ENCODE measurements at places on chromosomes 12 and 14. TPM values are rescaled to one million over a fixed set of nuclear protein-coding genes. Genes with fewer than 3 reads are reported as not detected.

Gene KRT6A
- not detected for total RNA-seq

DNA sequence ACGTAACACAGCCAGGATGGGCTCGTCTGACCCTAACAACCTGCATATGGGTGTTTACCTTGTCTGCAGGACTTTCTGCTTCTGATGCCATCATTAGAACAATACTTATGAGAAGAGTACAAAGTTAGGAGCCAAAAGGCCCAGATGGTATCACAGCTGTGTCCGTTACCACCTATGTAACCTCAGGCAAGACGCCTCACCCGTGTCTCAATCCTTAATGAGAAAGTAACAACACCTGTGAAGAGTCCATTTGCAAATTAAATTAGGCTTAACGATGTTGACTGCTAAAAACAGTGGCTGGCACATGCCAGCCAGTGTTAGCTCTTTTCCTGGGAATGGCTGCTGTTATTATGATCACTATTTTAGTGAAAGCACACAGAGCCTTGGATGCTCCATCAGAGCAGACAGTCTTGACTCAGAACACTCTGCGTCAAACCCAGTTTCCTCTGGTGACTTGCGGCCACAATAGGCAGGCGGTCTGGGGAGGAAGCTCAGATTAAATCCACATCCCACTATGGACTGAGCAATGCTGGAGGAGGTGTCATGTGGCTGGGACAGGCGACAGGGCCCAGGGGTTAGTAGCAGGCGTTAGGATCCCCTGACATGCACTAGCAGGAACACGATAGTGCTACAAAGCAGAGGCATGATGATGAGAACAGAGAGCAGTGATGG, 125.3 kb downstream of the SLC15A4 start:
- peak; percentile 53 for DNase-seq

- DNase-seq, result no peak
Measured at GRCh38 chr12:76548222-76548837, 11.2 kb downstream of the OSBPL8 start.

Gene SDR9C7
- not detected for total RNA-seq

DNA sequence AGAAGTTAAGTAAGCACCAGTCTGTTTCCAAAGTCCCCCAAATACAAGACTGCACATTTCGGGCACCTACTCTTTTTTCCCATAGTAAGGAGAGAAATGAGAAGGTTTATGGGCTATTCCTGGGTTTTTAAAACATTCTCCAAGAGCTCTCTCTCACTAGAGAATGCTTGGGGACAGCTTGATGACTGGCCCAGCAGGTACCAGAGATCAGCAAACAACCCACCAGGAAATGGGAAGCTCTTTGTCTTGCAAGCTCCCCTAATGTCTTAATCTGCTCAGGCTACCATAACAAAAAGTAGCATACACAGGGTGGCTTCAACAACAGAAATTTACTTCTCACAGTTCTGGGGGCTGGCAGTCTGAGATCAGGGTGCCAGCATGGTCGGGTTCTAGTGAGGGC, 41.8 kb upstream of the CRY1 start:
- DNase-seq, result no peak

Gene ART4
- 1.6 TPM for total RNA-seq

GRCh38 chr14:35339761-35340406, 47.7 kb downstream of the PSMA6 start:
- DNase-seq, result peak; percentile 85

DNA sequence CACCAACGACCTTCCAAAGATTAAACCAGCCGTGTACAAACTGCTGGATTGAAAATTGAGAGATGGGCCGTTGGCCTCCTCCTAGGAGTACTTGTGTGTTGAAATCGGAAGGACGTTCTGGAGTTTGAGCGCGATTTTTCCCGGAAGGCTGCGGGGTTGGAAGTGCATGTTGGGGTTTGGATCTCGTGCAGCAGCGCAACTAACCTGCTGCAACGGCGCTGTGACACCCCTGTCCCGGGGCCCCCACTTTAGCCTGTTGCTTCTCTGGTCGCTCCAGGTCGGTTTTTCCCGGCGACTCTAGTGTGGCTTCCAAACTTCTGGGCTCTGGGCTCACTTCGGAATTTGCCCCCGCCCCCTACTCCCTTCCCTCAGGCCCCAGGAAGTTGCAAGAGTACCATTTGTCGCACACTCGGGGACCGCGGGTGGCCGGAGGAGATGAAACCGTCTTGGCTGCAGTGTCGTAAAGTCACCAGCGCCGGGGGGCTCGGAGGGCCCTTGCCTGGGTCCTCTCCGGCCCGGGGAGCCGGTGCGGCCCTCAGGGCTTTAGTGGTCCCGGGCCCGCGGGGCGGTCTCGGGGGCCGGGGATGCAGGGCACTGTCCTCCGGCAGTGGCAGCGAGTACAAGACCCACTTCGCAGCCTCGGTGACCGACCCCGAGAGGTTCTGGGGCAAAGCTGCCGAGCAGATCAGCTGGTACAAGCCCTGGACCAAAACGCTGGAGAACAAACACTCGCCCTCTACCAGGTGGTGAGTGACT, at the start of gene ACSS3:
TSS of gene ACSS3 (plus strand) at position 394 of the 756 bp plus-strand sequence. CDS start at position 436, 42 bp downstream.
- no peak for DNase-seq

DNA sequence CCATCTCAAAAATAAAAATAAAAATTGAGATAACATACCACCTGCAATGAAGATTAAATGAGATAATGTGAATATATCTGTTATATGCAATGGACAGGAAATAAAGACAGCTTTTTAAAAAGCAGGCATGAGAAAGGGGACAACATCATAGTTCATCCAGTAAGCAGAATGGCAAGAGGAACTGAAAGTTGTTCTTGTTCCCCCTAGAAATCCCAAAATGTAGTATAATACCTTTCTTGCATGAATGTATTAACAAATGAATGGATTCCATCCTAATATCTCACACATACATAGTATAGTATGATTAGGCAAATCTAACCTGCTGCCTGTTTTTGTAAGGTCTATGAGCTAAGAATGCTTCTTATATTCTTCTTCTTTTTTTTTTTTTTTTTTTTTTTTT, 31.4 kb downstream of the FGD6 start:
- DNase-seq, result no peak

DNA sequence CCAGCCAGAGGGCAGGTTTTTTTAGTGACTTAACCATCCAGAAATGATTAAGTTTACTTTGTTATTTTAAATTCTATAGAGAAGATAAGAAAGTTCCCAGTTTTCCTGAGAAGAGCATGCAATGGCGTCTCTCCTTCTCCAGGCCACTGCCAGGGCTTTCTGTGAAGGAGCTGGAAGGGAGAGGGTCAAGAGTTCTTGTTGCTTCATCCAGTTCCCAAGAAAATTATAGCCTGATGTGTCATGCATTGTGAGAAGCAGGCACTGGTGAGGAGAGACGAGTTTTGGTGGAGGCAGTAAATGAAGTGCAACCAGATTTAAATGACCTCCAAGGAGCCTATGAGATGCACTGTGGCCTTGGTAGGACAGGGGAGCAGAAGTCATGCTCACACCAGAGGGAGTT, 14.2 kb downstream of the ELK3 start:
- no peak for DNase-seq

DNA sequence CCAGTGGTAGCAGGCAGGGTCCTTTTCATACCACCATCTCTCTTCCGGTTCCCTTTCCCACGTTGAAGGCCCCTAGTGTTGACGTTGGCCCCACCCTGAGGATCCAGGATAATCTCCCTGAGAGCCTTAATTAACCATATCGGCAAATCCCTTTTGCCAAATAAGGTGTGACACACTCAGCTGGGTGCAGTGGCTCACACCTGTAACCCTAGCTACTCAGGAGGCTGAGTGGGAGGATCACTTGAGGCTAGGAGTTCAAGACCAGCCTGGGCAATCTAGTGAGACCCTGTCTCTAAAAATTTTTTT, 2.8 kb upstream of the TMEM119 start:
- no peak for DNase-seq

DNA sequence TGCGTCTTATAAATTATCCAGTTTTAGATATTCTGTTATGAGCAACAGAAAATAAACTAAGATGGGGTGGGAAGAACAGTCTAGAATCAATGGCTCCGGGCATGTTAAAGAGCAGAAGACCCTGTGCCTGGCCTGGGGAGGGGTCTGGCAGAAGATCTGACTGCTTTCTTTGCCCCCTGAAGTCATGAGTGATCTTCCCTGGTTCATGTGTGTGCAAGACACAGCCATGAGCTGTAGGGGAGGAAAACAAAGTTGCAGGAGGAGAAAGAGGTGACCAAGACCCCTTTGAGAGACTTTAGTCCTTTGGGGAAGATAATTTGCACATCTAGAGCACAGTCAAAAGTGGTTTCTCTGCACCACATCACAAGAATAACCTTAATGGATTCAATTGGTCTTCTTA, 4.8 kb downstream of the LACRT start:
- no peak for DNase-seq

Gene CHMP4A
- total RNA-seq, result 58.7 TPM

Gene GLIPR1
- total RNA-seq, result 52.2 TPM

DNA sequence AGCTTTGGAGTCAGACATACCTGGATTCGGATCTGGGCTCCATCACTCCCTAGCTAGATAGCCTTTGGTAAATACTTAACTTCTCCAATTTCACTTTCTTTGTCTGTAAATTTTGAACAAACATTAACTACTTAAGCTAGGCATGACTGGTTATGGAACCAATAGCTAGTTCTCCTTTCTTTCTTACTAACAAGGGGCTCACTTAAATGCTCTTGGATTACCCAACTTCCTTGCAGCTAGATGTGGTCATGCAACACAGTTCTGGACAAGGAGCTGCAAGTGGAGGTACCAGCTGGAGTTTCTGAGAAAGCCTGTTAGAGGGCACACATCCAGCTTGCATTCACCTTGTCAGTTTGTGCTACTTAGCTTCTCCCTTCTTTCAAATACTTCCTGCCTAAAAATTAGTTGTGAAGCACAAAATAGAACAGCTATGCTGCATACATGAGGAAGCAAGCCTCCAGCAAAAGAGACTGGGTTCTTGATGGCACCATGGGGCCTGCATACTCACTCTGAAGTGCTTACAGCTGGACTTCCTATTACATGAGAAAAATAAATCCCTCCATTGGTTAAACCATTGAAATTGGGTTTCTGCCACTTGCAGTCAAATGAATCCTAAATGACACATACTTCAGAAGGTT, 210.1 kb upstream of the EEA1 start:
- no peak for DNase-seq

DNA sequence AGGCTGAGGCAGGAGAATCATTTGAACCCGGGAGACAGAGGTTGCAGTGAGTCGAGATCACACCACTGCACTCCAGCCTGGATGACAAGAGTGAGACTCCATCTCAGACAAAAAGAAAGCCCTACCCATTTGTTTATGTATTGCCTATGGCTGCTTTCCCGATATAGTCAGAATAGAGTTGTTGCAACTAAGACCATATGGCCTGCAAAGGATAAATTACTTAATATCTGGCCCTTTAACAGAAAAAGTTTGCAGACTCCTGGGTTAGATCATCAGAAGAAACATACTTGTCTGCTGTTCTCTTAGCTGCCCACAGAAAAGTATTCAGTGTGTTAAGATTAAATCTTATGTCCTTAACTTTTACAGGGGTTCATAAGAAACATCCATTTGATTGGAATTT, 122.4 kb upstream of the VASH1 start:
- DNase-seq, result no peak

GRCh38 chr12:121128908-121129810, 3.5 kb upstream of the P2RX7 start:
- no peak for DNase-seq

Gene FAM222A
- 2.7 TPM for total RNA-seq

- DNase-seq, result no peak
Measured at GRCh38 chr14:102939329-102939728, 16.9 kb downstream of the AMN start.

Gene OAS1
- total RNA-seq, result 53.4 TPM

- no peak for DNase-seq
Measured at GRCh38 chr12:92745856-92746550, 43.2 kb downstream of the PLEKHG7 start.

DNA sequence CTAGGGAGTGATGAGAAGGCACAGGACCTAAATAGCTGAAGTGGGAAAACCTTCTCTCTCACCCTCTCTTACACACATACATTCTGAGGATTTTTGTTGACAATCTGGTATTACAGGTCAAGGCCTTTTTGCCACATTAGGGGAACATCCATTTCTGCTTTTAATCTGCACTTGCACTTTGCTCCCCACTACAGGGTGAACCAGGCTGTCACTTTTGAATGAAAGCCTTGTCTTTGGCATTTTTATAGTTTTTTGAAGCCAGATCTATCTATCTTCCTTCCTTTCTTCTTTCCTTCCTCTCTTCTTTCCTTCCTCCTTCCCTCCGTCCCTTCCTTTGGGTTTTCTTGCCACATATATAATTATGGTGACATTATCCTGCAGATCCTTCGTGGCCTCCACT, 165.9 kb upstream of the OTX2 start:
- no peak for DNase-seq

DNA sequence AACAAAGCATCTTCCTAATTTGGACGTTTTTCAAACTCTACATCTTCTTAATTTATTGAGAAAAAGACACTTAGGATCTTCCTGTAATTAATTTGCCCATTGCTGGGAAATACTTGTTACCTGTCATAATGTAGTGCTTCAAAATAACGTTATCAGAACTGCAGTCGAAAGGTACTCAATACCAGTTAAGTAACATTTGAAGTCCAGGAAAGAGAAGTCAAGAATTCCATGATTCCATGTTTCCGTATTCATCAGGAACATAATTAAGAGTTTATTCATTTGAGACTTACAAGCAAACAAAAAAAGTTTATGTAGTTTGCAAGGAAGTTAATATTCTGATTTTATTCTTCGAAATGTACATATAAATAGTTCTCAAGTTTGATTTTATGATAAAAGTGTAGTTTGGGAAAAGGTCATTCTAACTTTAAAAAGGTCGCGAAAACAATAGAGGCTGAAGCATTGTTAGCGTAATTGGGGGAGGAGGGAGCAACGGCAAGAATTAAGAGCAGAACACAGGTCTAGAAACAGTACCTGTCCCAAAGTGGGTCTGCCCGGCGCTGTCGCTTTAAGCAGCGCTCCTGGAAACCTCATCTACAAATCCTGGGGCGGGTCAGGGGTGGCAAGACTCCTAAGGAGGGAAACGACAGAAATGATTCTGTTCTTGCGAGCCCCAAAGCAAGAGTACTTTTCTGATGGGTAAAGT, 1.2 kb upstream of the KCNMB4 start:
- DNase-seq, result no peak

Gene CCDC198
- total RNA-seq, result not detected

DNA sequence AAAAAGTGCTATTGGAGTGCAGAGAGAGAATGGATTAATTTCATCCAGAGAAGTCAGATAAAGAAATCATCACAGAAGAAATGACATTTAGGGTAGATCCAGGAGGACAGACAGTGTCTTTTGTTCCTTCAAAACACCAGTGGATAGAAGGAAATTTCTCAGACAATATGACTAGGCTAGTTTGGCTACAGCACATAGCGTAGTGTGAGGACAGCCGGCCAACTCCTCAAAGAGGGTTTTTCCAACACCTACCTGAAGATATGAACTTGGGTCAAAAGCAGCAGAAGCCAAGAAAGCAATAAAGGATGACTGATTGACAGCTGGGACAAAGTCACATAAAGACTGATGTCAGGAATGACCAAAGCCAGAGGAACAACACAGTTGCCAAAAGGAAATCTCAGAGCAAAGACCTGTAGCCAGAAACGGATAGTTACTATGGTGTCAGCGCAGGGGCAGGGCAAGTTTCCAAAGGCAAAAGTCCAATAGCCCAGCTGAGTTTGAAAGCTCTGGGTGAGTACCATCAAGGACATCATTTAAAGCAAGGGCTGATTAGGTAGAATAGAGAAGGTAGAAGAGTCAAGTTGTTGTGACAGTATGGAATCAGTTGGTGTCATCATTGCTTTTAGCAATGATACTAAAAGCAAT, 58.7 kb upstream of the PDE3A start:
- DNase-seq, result no peak

- DNase-seq, result no peak
Measured at GRCh38 chr14:74618078-74618952, 6.3 kb upstream of the LTBP2 start.

All from mesenteric fat pad (tissue), 1 donor.